ENCODE measurements at places on chromosomes 7 and 10.

DNA sequence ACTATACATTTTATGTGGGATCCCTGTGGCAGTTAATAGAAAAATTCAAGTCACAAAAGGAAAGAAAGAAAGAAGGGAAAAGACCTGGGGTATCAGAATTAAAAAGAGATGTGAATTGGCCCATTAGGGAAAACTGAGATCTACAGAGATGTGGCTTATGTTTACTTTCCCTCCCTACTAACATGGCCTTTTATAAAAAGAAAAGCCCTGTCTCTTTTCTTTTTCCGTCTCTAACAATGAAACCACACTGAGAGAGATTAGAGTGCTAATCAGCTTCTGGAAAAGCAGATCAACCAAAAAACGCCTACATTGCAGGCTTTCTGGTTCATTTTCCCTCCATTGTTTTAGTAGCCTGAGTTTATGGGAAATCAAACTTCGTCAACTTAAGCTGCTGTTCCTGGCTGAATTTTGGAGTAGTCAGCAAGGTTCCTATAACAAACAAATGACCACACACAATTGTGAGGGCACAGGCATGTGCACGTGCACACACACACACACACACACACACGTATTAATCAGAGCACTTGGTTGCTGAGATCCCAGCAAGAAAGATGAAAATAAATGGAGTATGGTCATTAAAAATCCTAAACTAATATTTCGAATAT is 235.1 kb downstream of the SORCS1 start:
- no peak for DNase-seq

GRCh38 chr7:44764081-44764480 is 15.4 kb downstream of the ZMIZ2 start:
- DNase-seq: no peak

- no peak for DNase-seq
These were observed 806.9 kb downstream of the DNAJB9 start for GRCh38 chr7:109376576-109376975.

DNA sequence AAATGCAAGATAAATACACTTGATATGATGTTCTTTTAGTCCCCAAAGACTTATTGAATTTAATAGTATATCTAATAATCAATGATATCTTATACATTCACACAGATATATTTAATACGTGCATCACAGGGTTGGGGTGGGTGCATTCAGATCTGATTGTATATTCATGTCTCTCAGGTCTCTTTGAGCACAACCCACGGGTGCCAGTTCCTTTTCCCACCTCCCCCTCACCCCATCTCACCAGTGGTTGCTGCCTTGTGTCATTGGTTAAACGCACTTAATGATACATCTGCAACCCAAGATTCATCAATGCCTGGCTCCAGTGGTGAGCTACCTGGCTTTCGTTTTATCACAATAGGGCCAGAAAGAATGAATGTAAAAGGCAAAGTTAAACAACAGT is 6.2 kb downstream of the LRIT1 start:
- DNase-seq: no peak

- peak; percentile 13 for DNase-seq
These were observed 21.5 kb downstream of the POLL start for GRCh38 chr10:101566333-101567164.

DNA sequence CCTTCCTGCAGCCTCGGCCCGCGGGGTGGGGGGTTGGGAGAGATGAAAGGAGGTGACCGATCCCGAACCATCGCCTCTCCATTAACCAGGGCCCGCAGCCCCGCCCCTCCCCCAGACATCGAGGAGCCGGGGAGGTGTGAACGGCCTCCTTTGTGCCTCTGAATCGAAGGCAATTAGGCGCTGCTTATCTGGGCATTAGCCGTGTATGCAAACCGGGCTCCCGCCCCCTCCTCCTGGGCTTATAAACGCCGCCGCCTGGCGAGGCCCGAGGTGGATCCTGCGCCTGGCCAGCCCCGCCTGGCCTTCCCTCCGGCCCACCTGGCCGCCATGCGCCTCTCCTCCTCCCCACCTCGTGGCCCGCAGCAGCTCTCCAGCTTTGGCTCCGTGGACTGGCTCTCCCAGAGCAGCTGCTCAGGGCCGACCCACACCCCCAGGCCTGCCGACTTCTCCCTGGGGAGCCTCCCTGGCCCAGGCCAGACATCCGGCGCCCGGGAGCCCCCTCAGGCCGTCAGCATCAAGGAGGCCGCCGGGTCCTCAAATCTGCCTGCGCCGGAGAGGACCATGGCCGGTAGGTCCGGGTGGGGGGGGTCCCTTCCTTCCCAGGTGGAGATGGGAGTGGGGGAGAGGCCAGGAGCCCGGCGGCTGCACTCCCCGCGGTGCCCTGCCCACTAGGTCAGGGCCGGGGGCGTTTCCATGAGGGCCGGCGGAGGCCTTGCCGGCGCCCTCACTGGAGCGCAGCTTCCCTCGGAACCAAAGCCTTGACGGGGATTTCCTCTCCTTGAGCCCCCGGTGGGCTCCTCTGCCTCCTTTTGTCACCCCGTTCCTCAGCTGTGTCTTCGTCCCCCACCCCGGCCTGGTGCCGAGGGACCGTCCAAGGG is at the start of gene VENTX:
VENTX (plus strand) TSS at position 268 of the 878 bp plus-strand sequence; CDS start at position 328, 60 bp downstream.
- no peak for DNase-seq

- DNase-seq: no peak
These were observed 28.9 kb downstream of the CNNM1 start for GRCh38 chr10:99358101-99358500.

DNA sequence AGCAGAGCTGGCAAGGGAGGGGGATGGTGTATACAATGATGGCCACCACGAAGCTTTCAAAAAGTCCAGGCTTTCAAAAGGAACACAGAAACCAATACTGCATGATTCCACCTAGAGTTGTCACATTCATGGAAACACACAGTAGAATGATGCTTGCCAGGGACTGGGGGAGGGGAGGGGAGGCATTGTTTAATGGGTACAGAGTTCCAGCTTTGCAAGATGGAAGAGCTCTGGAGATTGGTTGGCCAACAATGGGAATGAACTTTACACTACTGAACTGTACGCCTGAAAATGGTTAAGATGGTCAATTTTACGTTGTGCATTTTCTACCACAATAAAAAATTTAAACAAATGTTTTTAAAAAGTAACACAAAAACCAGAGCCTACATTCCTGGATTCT is 104.5 kb upstream of the KDM7A start:
- DNase-seq: no peak

- DNase-seq: no peak
These were observed 33.7 kb upstream of the DGKI start for GRCh38 chr7:137880432-137880831.

DNA sequence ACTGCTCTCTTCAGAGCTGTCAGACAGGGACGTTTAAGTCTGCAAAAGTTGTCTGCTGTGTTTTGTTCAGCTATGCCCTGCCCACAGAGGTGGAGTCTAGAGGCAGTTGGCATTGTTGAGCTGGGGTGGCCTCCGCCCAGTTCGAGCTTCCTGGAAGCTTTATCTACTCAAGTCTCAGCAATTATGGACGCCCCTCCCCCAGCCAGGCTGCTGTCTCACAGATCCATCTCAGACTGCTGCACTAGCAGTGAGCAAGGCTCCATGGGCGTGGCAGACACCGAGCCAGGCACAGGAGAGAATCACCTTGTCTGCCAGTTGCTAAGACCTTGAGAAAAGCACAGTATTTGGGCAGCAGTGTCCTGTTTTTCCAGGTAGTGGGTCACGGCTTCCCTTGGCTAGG is 98.1 kb downstream of the SDHAF3 start:
- DNase-seq: no peak

Measured in kidney capillary endothelial cell (primary cell).